ENCODE measurements at places on chromosomes 13 and 19.

GRCh38 chr13:83780227-83780626 lies 102.0 kb downstream of the SLITRK1 start:
- no peak for DNase-seq

DNA sequence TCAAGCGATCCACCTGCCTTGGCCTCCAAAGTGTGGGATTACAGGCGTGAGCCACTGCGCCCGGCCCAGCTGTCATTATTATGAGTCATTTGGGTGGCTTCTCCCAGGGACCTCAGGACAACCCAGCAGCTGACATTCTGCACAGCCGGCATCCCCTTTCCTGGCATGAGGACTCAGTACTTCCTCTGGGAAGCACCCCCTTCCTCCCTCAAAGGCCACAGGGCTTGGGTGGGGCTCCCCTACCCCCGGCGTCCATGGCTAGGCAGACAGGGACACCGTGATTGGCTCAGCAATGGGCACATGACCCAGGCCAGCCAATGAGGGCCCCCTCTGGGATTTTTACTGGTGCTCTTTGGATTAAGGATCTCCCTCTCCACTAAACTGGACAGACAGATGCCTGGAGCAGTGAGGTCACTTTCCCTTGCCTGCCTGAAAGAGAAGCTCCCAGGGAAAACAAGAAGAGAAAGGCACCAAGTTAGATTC lies 6.0 kb downstream of the KANK2 start:
- DNase-seq, result no peak

DNA sequence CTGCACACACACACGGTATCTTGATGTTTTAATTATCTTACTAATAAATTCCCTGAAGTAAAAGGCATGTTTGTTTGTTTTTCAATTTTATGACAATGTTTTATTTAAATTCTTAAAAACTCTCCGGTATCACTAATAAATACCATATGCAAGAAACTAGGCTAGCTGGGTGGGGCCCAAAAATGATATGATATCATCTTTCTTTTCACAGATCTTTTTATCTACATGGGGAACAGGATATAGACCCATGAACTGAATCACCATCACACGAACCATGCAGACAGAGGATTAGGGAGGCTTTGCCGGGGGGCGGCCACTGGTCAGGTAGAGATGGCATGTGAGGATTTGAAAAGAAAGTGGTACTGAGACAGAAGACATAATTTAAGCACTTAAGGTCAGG lies 266.4 kb downstream of the ENOX1 start:
- no peak for DNase-seq

- peak; percentile 96 for DNase-seq
Observed at GRCh38 chr19:45091031-45091923, 1.7 kb upstream of the PPP1R37 start.

- DNase-seq, result no peak
Observed at GRCh38 chr19:2603334-2603733, 99.2 kb downstream of the GNG7 start.

GRCh38 chr13:37364956-37365355 lies 233.6 kb downstream of the POSTN start:
- DNase-seq, result no peak

- no peak for DNase-seq
Observed at GRCh38 chr13:33740134-33740538, 77.8 kb upstream of the RFC3 start.

GRCh38 chr19:32676186-32676894 lies 692 bp downstream of the RGS9BP start:
- no peak for DNase-seq

DNA sequence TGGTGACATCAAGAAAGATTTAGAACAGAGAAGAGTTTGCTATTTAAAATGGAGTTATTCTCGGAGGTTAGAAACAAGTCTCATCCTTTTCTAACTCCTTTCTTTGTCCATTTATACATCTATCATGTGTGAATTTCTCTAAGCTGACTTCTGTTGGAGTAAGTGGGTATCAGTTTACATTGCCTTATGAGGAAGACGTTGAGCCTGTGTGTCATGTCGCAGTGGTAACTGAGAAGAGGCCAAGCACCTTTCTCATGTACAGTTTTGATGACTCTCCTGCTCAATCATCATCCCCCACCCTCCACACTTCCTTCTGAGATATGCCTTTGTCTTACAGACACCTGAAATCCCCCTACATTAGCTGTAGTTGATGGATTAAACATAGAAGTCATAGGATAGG lies 624.8 kb downstream of the LIG4 start:
- DNase-seq, result no peak

DNA sequence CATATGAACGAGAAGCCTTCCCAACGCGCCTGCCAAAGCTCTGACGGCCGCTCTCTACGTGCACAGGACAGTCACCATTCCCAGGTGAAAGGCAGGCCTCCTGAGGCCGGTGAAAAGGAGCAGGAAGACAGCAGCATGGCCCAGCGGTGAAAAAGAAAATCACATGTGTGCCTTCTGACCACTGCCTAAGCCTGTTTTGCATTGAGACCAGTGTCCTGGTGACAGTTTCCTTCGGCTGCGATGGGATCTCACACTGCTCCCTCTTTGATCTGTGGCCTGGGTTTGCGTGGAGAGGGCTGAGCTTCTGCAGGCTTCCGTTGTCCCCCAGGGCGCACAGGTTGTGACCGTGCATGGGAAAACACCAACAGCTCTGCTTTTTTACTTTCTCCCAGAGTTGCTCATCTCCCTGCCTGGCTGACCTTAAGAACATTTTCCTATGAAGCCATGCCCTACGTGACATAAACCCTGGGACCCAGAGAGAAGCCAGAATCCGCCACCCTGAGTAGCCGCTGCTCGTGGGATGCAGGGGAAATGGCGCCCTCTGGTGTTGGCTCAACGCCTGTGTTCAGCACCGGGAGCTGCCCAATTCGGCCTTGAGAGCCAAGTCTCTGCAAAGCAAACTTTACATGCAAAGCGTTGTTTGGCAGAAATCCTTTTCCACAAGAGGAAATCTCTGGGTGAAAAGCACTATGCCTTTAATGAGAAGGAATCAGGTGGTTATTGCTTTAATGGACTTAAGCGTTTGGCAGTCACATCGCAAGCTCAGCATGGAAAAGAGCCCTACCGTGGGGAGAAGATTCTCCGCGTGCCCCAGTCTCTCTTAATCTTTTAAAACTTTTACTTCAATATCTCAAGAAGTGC lies 112.2 kb upstream of the GPR12 start:
- no peak for DNase-seq

GRCh38 chr13:109684084-109684823 lies 102.1 kb downstream of the IRS2 start:
- no peak for DNase-seq

DNA sequence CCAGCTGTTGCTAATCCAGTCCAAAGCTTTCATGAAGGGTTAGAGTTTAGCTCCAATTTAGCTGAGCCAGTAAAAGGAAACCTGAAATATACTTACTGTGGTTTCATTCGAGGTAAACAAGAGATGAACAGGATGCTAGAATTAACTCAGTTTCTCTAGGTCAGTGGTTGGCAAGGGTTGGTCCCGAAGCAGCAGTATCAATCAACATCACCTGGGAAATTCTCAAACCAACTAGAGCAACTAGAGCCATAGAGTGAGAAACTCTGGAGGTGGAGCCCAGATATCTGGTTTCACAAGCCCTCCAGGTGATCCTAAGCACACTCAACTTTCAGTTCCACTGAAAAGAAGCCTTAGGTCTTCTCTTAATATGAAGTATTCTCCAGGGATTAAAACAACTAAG lies 376.7 kb downstream of the OXGR1 start:
- DNase-seq, result no peak

DNA sequence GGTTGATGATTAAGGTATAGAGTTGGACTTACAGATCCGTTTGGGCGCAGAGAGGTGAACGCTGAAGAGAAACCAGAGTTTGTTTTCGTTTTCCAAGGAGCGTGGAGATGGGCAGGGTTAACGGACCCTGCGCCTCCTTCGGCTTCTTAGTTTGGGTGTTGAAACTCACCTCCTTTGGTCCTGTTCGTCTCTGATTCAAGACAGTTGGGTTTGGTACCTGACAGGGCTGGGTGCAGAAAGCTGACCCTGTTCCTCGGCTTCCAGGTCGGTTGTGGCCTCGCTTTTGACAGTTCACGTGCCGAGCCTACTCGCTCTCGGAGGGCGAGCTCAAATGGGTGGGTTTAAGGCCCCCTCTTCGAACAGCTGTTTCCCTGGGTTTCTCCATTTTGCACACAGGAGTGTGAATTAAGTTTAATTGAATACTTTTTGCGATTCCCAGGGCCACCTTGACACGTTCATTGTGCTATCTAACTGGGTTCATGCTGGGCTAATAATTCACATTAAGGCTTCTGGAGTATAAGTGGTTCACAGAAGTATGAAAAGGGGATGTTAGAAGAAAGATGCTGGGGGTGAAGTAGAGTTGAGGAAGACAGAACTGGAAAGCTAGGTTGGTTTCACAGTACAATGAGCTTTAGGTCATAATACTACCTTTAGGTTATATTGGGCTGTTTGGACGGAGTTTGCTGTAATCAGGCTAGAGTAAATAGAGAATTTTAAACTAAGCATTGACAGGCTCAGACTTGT lies 638 bp downstream of the USPL1 start:
- DNase-seq, result no peak
